MG63 (cell line): ENCODE measurements at places on chromosomes 1 and 21. TPM values are rescaled to one million over a fixed set of nuclear protein-coding genes. Genes with fewer than 3 reads are reported as not detected.
A peak's percentile ranks its signal among the peaks of the same experiment; 100 is the strongest.

DNA sequence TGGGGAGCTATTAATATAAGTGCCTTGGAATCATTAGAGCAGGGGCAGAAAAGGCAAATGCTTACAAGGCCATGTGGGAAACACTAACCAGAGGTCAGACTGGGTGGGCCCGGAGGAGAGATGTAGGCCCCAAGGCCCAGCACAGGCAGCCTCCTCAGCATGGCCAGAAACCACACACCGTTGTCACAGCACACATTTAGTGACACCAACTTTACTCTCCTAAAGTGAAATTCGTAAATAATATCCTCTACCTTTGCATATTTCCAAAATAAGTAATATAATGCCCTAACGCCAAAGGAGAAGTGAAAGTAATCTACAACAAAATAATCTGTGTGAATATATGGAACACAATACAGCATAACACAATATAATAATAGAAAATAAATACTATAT, 62.6 kb downstream of the KIF21B start:
- DNase-seq: no peak

GRCh38 chr1:146032631-146033219, 11.2 kb upstream of the HJV start:
- DNase-seq: no peak

DNA sequence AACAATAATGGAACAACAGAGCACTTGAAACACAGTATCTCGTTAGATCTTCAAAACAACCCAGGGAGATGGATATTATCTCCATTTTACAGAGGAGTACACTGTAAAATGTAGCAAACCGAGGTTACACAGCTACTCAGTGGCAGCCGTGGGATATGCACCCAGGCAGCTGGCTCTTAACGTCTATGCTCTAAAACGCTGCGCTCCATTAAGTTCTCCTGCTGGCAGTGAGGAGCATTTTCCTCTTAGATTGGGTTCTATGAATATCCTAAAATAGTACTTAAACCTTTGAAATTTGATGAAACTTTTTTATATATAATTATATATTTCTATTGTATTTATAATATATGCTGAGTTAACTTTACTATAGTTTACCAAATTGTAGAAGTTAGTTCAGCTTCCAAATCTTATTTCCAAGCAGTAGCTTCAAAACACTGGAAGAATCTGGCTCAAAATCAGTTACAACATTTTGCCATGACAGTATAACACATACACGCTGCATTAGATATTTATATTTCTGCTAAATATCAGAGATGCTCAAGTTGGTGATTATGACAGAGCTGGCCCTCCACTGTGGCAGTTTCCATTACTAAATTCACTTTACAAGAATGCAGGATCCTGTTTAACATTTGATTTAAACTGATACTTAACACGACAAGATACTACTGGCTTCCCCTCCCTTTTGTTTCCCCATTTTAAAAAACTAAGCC, 49.5 kb downstream of the TGFBR3 start:
- DNase-seq: no peak

DNA sequence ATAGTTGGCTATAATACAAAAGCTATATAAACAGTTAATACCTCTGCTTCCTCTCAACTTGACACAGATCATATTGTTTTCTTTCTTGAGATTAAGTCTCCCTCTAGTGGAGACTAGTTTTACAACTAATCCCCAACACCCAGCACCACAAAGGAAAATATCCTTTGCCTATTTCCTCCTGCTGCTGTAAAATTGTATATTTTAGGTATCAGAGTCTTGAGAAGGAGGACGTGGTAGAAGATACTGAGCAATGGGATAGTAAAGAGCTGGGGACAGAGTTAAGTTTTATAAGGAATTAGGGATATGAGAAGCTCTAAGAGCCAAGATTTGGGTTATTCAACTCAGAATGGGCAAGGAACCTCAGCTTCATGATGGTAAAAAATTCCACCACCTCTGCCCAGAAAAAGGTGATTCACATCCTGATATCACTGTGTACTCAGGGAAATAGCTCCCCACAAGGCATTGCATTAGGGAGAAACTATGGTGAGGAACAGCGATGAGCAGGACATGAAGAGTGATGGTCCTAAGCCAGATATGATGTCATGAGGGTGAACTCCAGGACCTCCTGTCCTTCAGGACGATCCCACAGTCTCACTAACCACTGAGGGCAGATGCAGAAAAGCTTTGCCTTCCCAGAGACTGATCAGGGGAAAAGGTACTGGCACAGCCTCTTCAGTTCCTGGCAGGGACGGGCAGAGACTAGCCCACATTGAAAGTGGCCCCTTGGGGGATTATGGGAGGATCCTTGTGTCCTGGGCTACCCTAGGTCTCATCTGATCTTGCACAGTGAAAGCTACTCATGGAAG, 14.7 kb upstream of the CFAP126 start:
- peak; percentile 73 for DNase-seq

DNA sequence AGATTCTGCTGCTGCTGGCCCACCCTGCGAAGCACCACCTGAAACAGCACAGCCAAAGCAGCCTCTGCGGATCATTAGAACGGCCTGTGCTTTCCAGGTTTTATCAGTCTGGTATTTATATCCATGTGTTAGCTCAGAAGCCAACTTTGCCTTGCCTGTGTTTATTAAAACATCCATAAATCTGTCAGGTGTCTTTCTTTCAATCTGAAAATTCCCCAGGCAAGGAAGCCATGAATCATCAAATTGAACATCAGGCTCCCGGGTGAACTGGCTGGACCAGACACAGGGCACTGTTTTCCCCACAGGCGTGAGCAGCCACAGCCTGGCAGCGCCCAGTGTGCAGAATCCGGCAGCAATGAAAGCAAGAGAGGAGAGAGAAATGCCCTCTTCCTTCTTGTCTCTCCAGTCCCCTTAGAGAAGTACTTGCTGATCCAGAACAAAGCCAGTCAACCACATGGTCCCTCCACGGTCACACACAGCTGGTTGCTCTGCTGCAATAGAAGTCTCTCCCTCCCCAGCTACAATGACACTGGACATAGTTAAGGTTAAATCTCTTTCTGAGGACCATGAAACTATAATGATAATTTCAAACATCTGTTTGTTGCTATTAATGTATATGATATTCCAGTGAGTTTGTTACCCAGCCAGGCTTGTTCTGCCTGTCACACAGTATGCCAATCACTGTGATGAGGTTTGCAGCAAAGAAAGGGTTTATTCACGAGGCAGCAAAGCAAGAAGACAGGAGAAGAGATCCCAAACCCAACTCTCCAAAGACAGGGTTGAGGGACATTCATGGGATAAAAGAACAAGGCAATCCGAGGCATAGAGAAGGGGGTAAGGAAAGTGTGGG, 212.1 kb upstream of the FMN2 start:
- DNase-seq: no peak

- peak; percentile 84 for DNase-seq
Observed at GRCh38 chr1:232377494-232377770, 252.5 kb downstream of the SIPA1L2 start.

GRCh38 chr21:45292399-45293219, 4.9 kb upstream of the POFUT2 start:
- DNase-seq: peak; percentile 82

GRCh38 chr1:40877698-40878097, 15.5 kb upstream of the CITED4 start:
- peak; percentile 97 for DNase-seq

DNA sequence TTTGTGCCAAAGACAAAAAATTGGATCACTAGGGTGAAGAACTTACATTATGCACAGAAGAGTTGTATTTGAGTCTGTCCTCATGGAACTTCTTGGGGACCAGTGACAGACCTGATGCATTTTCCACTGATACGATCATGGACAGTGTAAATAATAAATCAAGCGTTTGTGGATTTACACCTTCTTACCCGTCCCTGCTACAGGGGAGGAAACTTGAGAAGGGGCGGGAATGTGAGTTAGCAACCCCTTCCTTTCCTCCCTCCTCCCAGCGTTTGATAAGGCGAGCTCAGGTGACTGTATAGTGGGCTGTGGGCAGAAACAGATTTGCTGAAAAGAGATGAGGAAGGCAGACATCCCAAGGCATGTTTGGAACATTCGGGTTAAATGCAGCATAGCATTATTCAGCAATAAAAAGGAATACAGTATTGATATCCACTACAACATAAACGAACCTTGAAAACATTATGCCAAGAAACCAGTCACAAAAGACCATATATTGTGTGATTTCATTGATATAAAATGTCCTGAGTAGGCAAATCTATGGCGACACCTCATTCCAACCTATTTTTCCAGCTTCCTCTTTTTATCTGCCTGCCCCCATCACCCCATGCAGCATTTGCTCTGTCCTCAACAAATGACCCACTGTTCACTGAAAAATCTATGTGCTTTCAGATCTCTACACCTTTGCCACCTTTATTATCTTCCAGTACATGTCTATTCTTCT, 128.7 kb downstream of the ZZZ3 start:
- DNase-seq: no peak

DNA sequence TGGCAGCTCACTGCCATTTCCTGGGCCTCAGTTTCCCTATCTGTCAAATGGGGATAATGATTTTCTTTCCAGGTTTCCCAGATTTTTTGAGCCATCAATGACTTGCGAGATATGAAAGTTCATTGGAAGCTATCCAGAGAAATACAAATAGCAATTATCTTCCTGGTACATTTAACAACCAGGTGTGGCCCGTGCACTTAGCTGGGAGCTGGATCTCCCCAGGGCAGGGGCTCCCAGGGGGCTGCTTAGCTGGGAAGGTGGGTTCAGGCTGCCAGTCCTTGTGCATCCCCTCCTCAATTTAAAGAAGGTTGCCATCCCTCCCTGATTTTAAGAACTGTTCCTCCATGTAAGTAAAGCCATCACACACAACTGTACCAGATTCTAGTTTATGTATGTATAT, 3.6 kb upstream of the TMEM54 start:
- DNase-seq: no peak

GRCh38 chr1:68571454-68572235, 74.8 kb upstream of the DEPDC1 start:
- DNase-seq: no peak

DNA sequence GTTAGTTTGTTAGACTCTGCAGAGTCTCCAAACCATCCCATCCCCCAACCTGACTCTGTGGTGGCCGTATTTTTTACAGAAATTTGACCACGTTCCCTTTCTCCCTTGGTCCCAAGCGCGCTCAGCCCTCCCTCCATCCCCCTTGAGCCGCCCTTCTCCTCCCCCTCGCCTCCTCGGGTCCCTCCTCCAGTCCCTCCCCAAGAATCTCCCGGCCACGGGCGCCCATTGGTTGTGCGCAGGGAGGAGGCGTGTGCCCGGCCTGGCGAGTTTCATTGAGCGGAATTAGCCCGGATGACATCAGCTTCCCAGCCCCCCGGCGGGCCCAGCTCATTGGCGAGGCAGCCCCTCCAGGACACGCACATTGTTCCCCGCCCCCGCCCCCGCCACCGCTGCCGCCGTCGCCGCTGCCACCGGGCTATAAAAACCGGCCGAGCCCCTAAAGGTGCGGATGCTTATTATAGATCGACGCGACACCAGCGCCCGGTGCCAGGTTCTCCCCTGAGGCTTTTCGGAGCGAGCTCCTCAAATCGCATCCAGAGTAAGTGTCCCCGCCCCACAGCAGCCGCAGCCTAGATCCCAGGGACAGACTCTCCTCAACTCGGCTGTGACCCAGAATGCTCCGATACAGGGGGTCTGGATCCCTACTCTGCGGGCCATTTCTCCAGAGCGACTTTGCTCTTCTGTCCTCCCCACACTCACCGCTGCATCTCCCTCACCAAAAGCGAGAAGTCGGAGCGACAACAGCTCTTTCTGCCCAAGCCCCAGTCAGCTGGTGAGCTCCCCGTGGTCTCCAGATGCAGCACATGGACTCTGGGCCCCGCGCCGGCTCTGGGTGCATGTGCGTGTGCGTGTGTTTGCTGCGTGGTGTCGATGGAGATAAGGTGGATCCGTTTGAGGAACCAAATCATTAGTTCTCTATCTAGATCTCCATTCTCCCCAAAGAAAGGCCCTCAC, at the start of gene OLIG2:
OLIG2 (plus strand) TSS at position 447 of the 954 bp plus-strand sequence. CDS start 928 bp downstream, outside the sequence.
- peak; percentile 57 for DNase-seq

DNA sequence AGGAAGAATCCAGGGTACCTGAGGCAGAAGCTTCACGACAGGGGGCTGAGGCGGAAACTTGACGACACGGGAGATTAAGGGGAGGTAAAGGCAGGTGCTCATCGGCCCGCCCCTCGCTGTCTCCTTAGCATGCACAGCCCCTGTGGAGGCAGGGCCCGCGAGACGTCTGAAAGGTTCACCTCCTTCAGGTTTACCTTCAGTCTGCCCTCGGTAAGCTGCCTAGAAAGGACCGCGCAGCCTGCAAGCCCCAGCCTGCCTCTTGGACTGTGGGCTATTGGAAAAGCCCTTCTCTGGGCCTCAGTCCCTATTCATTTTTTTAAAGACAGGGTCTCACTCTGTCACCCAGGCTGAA, 28.5 kb downstream of the KNCN start:
- no peak for DNase-seq

The RNF11 gene
- 134 and 137 TPM in 2 replicates for total RNA-seq

The DYRK3 gene
- 19.3 and 20.2 TPM in 2 replicates for total RNA-seq

The SLC44A3 gene
- 0.26 and 0.57 TPM in 2 replicates for total RNA-seq

GRCh38 chr1:29221296-29221695, 9.4 kb downstream of the MECR start:
- DNase-seq: no peak

GRCh38 chr1:115670476-115671175, 28.9 kb downstream of the VANGL1 start:
- no peak for DNase-seq

GRCh38 chr1:245754463-245754961, 599.7 kb downstream of the KIF26B start:
- DNase-seq: no peak

The RNF186 gene
- not detected in 2 replicates for total RNA-seq

GRCh38 chr1:54254055-54254454, 54.1 kb downstream of the MRPL37 start:
- DNase-seq: peak; percentile 44

- no peak for DNase-seq
Observed at GRCh38 chr1:4062560-4062959, 162.5 kb upstream of the C1orf174 start.

- no peak for DNase-seq
Observed at GRCh38 chr1:3018051-3018471, 3.2 kb upstream of the ACTRT2 start.

The CELA2B gene
- not detected in 2 replicates for total RNA-seq

- no peak for DNase-seq
Observed at GRCh38 chr1:110237386-110238152, 27.5 kb downstream of the KCNC4 start.
